ENCODE measurements at places on chromosomes 16 and 17.
A peak's percentile ranks its signal among the peaks of the same experiment; 100 is the strongest.

- no peak for DNase-seq
These were observed 121.9 kb upstream of the CDH13 start for GRCh38 chr16:82504836-82505235.

GRCh38 chr16:52434224-52434623 lies 112.7 kb downstream of the TOX3 start:
- DNase-seq: no peak

DNA sequence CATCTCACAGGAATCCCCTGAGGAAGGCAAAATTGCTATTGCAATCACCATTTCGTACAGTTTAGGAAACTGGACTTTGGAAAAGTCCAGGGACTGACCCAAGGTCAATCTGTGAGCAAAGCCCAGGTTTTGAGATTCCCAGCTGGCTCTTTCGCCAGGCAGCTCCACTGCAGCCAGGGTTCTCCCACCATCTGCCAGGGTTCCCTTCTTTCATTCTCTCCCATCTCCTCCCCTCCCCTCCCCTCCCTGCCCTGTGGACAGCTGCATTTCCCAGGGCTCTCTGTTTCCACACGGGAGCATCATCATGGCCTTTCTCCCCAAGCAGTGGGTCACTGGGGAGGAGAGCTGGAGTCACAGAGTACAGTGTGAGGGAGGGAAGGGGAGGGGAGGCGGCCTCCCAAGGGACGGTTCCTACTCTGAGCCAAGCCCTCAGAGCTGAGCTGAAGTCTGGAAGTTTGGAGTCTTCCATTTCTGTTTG lies 11.9 kb upstream of the GSDMA start:
- DNase-seq: no peak

- DNase-seq: peak; percentile 51
These were observed 51.8 kb upstream of the JPH3 start for GRCh38 chr16:87550495-87550961.

DNA sequence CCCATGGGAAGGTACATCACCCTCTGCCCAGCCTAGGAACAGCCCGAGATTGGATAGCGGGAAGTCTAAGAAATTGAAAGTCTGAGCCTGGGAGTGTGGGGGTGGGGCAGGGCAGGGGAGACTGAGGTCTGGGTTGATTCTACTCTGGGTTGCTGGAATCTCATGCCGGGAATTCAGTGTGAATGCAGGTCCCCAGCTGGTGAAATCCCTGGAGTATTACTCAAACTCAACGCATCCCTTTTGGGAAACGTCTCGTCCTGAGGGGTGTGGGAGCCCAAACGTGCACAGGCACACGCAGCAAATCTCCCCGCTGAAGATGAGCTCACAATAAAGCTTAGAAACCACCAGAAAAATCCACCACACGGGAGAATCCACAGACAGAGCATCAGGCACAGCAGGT lies 55.4 kb downstream of the SOCS1 start:
- no peak for DNase-seq

DNA sequence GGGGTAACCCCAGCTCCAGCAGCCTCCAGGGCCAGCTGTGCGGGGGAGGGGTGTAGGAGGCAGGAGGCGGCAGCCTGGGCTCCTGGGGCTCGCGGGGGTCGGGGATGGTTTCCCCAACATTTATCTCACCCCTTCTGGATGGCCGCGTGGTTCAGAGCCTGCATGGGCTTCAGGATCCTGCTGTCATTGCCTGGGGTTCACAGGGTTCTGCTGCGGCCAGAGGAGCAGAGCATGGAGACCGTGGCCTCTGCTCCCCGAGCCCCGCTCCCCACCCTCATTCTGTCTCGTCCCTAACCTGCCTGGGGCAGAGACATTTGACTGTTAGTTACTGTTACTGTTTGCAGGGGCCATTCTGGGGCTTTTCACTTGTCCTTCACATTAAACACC lies 4.9 kb downstream of the MYADML2 start:
- no peak for DNase-seq

DNA sequence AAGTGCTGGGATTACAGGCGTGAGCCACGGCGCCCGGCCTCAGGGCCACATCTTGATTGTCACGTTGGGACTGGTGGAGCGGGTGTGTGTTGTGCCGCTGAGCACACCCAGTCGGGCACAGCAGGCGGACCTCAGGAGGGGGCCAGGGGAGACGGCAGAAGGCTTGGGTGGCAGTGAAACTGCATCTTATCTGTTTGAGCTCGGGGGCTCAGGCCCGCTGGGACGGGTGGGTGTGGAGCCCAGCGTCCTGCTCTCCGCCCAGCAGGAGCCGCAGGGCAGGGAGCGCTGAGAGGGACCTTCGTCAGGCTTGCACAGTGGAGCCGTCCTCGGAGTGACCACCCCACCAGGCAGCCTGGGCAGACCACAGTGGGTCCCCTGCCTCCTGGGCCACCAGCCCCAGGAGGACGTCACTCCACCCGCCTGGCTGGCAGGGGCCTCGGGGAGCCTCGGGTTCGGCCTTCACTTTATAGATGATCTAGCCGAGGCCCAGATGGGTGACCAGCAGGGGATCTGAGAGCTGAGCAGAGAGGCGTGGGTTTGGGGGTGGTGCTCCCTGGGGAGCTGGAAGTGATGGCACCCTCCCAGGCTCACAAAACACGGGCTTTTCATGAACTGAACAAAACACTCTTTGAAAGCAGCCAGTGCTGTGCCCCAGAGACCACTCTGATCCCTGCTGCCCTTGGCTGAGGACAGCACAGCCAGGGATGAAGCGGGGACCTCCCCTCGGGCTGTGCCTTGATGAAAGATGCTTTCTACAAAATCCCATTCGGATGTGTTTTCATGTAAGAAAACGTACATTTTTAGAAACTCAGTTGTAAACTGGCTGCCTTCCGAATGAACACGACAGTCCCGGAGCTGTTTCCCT lies 181.1 kb downstream of the SEC14L1 start:
- DNase-seq: no peak

GRCh38 chr17:3547628-3548027 lies 10.0 kb downstream of the TRPV3 start:
- DNase-seq: no peak

- DNase-seq: no peak
These were observed 130.8 kb downstream of the SDK2 start for GRCh38 chr17:73513426-73513825.

DNA sequence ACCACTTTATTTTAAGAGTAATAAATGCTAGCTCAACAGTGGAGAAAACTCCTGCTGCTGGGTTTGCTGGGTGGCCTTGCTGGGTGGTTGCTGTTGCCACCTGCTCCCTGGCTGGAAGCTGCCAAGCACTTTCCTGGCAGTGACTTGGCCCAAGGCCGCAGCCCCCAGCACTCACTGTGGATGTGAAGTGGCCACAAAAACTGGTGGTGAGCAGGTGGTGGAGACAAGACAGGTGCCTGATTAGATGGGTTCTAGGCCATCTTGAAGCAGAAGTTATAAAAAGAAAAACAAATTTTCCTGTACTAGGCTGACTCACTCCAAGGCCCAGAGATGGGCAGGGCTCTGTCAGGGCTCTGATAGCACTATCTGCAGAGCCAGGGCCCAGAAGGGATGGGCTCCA lies 224.7 kb upstream of the NLRP1 start:
- DNase-seq: no peak

GRCh38 chr16:1689853-1690252 lies 11.8 kb downstream of the JPT2 start:
- DNase-seq: no peak

- DNase-seq: no peak
These were observed 11.1 kb downstream of the IL32 start for GRCh38 chr16:3076577-3076976.

DNA sequence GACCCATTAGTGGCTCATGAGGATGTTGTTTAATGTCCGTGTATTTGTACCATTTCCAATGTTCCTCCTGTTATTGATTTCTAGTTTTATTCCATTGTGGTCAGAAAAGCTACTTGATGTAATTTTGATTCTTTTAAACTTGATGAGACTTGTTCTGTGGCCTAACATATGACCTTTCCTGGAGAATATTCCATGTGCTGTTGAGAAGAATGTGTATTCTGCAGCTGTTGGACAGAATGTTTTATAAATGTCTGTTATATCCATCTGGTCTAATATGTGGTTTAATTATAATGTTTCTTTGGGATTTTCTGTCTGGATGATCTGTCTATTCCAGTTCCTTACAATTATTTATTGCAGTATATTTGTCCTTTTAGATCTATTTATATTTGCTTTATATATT lies 2.9 kb upstream of the ABCA10 start:
- no peak for DNase-seq

- DNase-seq: no peak
These were observed 5.8 kb downstream of the PMFBP1 start for GRCh38 chr16:72166151-72166550.

DNA sequence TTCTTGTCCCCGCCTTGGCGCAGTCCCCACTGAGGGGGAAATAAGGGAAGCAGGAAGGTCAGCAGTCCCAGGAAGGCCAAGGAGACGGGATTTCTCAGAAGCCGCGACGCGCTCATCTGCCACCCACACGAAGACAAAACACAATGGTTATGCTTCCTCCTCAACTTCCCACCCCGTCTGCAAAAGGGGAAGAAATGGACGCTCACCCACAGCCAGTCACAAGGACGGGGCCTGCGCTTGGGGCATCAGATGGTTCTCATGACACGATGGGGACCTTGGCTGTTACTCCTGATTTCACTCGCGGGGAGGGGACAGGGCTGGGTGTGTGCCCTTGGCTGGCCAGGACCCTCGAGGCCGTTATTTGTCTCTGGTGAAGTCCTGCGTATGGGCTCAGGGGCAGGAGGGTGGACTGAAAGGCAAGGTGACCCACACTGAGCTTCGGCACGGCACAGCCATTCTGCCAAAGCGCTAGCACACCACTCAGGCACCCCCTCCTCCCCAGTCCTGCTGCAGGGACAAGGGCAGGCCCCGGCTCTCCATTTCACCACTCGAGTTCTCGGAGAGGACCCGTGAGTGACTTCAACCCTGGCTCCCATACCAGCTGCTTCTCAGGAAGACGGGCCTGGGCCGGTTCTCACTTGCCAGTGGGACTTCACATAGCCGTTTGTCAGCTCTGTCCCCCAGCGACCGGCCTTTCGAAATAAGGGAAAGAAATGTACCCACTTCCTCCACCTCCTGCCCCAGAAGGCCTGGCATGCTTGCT lies 84.5 kb downstream of the ABR start:
- no peak for DNase-seq

DNA sequence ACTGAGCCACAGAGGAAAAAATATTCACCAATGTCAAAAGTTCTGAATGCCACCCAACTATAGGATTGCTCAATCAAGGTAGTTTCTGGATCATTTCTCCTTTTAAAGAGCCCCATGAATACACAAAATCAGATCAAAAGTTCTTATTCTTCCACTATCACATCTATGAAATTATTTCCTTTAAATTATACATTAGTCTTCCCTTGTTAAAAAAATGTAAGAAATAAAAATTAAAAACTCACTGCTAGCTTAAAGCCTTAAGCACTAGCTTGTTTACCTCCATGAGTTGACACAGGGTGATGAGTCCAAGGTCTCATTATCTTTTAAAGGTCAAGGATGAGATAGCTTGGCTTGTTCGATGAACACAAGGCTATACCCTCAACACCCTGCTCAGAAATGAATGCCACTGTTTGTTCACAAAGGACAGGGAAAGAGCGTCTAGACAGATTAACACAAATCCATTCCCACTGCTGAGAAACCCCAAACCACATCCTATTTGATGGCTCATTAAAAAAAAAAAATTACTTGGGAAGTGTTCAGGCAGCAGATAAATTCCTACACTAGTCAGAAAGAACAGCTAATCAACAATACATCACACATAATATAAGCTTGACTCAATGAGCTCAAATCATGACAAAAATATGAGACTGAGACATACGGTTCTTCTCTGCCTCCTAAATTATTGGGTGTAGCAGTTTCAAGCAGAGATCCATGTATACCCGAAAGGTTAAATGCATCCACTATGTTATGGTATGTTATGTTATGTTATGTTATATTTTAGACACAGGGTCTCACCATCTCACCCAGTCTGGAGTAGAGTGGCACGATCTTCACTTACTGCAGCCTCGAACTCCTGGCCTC lies 118.9 kb downstream of the PARN start:
- DNase-seq: peak; percentile 22

DNA sequence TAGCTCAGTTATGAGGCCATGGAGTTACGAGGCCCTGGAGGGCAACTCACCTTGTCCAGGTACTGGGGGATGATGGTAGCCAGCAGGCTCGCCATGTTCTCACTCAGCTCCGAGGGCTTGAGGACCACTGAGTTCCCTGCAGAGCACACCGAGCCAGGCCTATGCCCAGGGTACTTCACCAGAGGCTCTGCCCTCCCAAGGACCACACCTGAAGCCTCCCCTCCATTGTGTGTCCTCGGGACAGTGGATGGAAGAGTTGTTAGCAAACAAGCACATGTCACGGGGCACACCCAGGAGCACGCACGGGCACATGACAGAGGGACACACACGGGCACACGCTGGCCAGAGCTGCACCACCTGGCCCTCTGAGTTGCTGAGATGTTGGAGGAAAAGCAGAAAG lies 5.6 kb downstream of the ALDH3A1 start:
- DNase-seq: no peak

DNA sequence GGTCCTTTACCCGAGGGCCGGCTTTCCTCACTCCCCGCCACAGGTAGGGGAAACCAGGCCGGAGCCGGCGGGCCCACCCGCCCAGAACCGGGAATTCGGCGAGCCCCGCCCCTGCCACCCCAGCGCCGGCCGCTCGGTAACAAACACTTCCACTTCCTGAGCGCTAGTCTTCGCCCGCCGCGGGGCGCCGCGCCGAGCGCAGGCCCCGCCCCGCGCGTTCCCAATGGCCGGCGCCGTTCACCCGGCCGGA lies 224 bp upstream of the NHERF1 start:
- no peak for DNase-seq

DNA sequence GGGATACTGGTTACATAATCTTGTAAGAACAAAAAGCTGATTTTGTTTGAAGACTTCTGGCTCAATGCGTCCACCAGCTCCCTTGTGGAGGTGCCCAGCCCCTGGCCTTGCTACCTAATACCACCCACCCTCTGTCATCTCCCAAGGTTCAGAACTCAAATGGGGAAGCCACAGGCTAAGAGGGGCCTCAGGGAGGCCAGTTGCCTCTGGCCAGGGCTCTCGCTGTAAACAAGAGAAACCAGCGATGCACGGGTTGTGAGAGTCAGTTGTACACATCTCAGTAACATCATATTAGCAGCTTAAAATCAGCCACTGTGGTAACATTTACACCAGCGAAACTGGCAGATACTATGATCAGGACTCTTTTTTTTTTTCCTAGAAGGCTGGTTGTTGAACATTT lies 6.0 kb downstream of the TEKT5 start:
- DNase-seq: no peak

Data from RWPE1 (cell line).